ENCODE measurements at places on chromosomes 16 and 17.

DNA sequence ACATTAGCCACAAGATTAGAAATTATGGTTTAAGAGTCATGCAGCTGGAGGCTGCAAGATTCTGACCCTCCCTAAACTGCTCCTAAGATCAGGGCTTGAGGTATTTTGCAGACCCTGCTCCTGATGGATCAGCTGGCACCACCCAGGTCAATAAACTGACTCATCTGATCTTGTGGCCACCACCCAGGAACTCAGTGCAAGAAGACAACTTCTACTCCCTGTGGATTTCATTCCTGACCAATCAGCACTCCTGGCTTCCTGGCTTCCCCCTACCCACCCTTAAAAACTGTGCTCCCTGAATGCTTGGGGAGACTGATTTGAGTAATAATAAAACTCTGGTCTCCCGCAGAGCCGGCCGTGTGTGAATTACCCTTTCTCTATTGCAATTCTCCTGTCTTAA is 25.0 kb upstream of the MILR1 start:
- no peak for DNase-seq

DNA sequence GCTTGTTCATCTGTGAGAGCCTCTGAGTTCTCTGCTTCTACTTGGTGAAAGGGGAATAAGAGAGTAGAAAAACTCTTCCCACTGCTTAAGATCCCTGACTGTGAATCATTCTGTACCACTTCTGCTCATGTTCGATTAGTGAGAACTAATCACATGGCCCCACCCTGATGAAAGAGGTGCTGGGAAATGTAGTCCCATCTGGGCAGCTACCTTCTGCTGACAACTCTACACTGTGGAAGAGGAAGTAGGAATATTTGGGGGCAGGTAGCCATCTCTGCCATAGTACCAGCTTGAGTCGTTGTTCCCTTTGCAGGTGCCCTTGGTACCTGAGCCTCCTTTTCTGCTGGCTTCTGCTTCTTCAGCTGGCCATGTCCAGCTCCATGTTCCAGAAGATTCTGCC is 29.9 kb downstream of the NKD1 start:
- no peak for DNase-seq

- DNase-seq = no peak
Measured at GRCh38 chr17:80501741-80502577, 25.6 kb upstream of the NPTX1 start.

GRCh38 chr16:19304750-19305149 is 19.2 kb downstream of the CLEC19A start:
- DNase-seq = no peak

GRCh38 chr17:17701658-17702057 is 20.4 kb downstream of the RAI1 start:
- no peak for DNase-seq

GRCh38 chr16:88763502-88764053 is 21.4 kb downstream of the PIEZO1 start:
- peak; percentile 52 for DNase-seq

- DNase-seq = peak; percentile 63
Measured at GRCh38 chr17:18960803-18961511, 9.0 kb downstream of the SLC5A10 start.

DNA sequence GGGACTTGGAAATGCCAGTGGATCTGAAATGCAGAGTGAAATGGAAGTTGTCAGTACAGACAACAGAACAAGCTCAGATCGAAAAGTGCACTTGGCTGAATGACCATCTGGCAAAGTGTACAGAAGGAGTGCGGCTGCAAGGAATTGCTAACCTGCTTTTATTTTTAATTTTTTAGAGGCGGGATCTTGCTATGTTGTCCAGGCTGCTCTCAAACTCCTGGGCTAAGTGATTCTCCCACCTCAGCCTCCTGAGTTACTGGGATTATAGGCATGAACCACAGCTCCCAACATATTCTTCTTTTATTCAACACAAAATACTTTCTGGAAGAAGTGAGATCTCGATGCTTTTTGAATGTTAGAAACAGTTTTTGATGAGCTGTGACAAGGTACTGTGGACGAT is 3.6 kb downstream of the LRRC59 start:
- DNase-seq = no peak

- peak; percentile 64 for DNase-seq
Measured at GRCh38 chr17:20189302-20189701, 180.1 kb downstream of the SPECC1 start.

DNA sequence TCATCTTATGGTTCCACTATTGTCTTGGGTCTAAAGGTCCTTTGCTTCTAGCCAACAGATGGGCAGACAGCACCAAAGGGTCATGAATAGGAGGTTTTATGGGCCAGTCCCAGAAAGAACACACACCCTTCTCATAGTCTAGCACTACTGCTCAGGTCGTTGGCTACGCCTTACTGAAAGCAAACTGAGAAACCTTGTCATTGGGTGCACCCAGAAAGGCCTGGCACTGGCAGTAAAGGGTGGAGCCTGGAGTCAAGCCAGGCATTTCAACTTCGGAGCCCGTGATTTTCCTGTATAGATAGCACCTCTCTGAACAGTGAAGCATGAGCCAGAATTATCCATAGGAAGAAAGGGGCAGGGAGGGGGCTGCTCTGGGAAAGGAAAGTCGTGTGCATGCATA is 74.9 kb downstream of the VAT1L start:
- DNase-seq = no peak

GRCh38 chr16:785563-786535 is 2.3 kb downstream of the RPUSD1 start:
- peak; percentile 49 for DNase-seq

DNA sequence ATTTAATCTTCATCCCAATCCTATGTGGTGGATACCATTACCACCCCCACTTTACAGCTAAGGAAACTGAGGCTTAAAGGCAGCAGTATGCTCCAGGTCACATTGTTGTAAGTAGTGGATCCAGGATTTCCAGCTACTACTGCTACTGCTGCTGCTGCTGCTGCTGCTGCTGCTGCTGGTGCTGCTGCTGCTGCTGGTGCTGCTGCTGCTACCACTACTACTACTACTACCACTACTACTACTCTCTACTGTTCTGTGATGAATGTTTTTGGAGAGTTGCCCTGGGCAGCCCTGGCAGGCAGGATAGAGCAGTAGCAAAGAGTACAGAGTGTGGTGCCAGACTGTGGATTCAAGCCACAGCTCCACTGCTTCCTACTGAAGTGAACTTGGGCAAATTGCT is 49.3 kb upstream of the SLC12A3 start:
- DNase-seq = peak; percentile 43

DNA sequence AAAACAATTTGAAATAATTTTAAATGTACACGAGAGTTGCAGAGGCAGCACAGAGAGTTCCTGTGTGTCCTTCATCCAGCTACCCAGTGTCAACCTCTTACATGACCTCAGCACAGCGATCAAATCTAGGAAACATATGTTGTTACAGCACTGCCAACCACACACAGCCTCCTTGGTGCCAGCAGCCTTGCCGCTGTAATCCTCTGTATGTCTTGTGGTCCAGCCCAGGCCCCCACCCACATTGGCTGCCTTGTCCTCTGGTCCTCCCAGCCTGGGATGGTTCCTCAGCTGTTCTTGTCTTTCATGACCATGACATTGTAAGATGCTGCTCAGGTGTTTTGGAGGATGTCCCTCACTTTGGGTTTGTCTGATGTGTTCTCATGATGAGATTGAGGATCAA is 178.0 kb downstream of the RPTOR start:
- DNase-seq = no peak

DNA sequence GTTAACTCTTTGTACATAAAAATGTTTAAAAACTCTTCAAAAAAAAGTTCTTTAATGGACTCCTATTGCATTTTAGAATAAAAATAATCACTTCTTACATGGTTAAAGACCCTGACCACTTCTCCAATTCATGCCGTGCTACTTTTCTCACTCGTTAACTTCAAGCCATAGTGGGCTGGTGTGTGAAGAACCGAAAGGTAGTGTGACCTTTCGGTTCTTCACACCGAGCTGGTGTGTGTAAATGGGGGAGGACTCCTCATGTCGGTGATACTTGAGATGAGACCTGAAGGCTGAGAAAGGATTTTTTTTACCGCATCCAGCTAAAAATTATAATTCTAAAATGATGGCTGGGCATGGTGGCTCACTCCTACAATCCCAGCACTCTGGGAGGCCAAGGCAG is 22.1 kb downstream of the RFFL start:
- DNase-seq = no peak

- peak; percentile 69 for DNase-seq
Measured at GRCh38 chr17:82551779-82552457, 32.4 kb downstream of the FOXK2 start.

- no peak for DNase-seq
Measured at GRCh38 chr17:81498953-81499600, 13.5 kb downstream of the ACTG1 start.

- peak; percentile 73 for DNase-seq
Measured at GRCh38 chr17:72390675-72391508, 270.1 kb downstream of the SOX9 start.

- DNase-seq = peak; percentile 30
Measured at GRCh38 chr16:69564845-69565670, 708 bp upstream of the NFAT5 start.

DNA sequence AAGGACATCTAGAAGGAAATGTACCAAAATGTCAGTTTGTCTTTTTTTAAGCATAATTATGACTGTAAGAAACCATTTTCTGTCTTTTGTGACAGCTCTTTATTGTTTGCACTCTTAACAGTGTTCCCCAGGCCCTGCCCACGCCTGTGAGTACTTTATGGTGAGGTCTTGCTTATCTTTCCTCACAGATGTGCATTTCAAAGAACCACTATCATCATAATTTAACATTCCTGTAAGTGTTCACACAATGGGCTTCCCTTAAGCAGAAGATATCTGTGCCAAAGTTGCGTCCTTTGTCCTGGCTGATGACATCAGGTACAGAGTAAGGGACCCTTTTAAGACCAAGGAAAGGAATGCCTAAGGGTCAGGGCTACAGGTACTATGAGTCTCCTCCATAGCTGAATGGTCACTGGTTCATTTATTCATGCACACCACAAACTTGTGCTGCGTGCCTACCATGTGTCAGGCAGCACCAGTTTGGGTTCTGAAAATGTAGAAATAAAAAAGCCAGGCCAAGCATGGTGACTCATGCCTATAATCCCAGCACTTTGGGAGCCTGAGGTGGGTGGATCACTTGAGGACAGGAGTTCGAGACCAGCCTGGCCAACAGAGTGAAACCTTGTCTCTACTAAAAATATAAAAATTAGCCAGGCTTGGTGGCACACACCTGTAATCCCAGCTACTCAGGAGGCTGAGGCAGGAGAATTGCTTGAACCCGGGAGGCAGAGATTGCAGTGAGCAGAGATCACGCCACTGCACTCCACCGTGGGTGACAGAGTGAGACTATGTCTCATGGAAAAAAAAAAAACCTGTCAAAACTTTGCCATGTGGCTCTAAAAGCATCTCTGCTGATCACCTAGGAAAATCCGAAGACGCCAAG is 55.4 kb upstream of the NLK start:
- DNase-seq = no peak

DNA sequence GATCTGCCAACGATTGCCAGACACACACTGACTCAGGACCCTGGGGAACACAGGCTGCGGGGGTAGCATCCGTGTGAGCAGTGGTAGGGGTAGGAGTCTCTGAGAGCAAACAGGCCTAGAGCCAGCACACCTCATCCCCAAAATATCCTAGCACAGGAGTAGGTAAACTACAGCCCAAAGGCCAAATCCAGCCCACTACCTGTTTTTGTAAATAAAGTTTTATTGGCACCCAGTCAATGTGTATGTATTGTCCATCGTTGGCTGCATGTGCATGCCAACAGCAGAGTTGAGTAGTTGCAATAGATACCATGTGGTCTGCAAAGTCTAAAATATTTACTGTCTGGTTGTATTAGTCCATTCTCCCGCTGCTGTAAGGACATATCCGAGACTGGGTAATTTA is 55.5 kb upstream of the GPRC5B start:
- no peak for DNase-seq

GRCh38 chr16:81462683-81463082 is 18.1 kb downstream of the CMIP start:
- no peak for DNase-seq

- peak; percentile 71 for DNase-seq
Measured at GRCh38 chr17:6591599-6592158, 35.3 kb upstream of the PITPNM3 start.

GRCh38 chr16:82990155-82990554 is 363.4 kb downstream of the CDH13 start:
- DNase-seq = peak; percentile 52

DNA sequence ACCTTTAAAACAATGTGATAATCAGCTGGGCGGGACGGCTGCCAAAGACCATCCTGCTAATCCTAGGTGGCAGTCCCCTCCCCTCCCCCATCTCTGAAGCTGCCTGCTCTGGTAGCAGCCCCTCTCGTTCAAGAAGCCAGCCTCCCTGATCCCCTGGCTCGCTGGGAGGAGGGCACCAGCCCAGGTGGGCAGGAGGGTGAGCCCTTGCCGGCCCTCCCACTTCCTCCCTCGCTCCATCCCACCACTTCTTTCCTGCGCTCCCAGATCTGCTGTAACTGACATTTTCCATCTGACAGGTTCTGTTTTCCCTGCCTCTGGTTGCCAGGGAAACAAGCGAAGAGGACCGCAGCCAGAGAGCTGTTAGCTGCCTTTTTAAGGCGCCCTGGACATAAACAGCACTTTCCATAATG is 155.7 kb upstream of the TNRC6C start:
- DNase-seq = peak; percentile 37

GRCh38 chr16:16118337-16118736 is 105.0 kb downstream of the ABCC6 start:
- no peak for DNase-seq

DNA sequence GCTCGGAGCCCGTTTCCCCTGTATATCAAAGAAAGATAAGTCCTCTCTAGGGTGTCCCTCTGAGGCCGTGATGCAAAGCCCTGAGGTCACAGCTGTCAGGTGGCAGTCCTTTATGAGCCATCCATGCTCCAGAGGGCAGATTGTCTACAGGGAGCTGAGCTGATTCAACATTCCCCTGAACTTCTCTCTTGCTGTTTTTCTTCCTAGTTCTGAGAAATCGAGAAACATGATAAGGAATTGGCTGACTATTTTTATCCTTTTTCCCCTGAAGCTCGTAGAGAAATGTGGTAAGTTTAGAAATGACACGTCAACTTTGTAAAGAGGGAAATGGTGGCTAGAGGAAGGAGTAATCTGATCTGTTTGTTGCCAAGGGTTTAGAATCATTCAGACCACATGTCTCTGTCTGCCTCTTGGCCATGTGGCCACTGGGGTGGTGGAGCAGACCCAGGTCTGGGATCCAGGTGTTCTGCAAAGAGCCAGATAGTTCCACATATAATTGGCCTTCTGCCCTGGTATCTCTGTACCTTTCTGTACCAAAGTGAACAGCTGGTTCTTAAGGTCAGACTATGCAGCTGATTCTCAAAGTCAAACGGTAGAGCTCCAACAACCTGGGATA is 3.5 kb downstream of the CTNS start:
- no peak for DNase-seq
